Ascending aorta (tissue), 2 donors: ENCODE measurements at places on chromosomes 2 and 18. TPM values are rescaled to one million over a fixed set of nuclear protein-coding genes. Genes with fewer than 3 reads are reported as not detected.
A peak's percentile ranks its signal among the peaks of the same experiment; 100 is the strongest.

The VSNL1 gene
- total RNA-seq, result not detected

DNA sequence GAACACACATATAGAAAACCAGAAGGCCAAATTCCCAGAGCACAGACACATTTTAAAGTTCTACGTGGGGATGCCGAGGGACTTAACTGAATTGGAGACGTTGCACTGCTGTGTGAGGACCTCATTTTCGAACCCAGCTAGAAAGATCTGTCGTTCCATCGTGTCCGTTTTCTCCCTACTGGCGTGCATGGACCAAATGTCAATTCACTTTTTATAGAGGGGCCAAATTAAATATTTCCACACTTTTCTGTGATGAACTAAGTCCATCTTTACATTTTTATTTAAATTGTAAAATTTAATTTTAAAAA lies 692 bp upstream of the TSHZ1 start:
- H3K27ac ChIP-seq, result peak overlapping the region; percentile 97
- H3K4me1 ChIP-seq, result no peaks in the 10 kb centered on the region
- DNase-seq, result no peak
- H3K36me3 ChIP-seq, result no peaks in the 10 kb centered on the region
- no peaks in the 10 kb centered on the region for H3K27me3 ChIP-seq

DNA sequence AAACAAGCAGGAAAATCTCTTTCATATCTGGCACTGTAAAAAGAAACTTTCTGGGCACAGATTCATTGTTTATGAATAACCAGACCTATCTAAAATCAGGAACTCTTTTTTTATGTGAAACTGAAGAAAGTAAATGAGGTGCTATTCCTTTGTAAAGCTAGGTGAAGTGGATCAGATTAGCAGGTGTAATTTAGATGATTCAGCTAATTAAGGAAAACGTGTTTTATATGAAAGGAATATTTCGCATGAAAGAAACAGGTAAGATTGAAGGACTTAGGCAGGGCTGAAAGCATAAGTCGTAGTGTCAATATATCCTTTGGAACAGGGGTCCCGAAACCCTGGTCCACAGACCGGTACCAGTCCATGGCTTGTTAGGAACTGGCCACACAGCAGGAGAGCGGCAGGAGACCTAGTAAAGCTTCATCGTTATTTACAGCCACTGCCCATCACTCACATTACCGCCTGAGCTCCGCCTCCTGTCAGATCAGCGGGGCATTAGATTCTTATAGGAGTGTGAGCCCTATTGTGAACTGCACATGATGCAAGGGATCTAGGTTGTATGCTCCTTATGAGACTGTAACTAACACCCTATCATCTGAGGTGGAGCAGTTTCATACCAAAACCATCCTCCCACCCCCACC lies 20.3 kb upstream of the XIRP2 start:
- no peak for DNase-seq
- no peaks in the 10 kb centered on the region for H3K36me3 ChIP-seq
- H3K4me1 ChIP-seq, result no peaks in the 10 kb centered on the region

The TUBA3E gene
- total RNA-seq, result not detected

The DNER gene
- total RNA-seq, result 1.2 TPM

GRCh38 chr18:35918564-35918963 lies 53.9 kb upstream of the RMP24 start:
- no peaks in the 10 kb centered on the region for H3K36me3 ChIP-seq
- no peaks in the 10 kb centered on the region for H3K27me3 ChIP-seq
- DNase-seq, result no peak
- H3K4me3 ChIP-seq, result no peak overlapping the region
- H3K4me1 ChIP-seq, result no peaks in the 10 kb centered on the region
- H3K27ac ChIP-seq, result no peak overlapping the region

The MYCN gene
- total RNA-seq, result not detected

The REG1A gene
- 0.96 TPM for total RNA-seq

DNA sequence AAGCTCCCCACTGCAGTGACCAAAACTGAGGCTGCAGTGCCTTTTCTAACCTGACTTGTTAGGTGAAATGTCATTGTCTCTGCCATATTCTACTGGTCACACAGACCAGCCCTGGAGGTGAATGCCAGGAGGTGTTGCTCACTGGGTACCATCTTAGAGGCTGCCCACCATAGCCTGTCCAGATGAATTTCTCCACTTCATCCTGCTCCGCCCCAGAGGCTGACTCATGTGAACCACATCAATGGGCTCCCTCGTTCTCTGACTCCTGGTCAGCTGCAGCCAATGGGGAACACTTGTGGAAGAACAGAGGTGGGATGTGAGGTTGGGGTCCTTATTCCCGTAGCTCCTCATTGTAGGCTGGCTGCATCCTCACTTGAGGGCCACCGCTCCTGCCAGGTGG lies 3.4 kb upstream of the NARS1 start:
- H3K4me1 ChIP-seq, result no peaks in the 10 kb centered on the region
- H3K4me3 ChIP-seq, result no peak overlapping the region
- H3K27ac ChIP-seq, result no peak overlapping the region
- DNase-seq, result no peak

- no peak for DNase-seq
- no peak overlapping the region for H3K27ac ChIP-seq
- H3K27me3 ChIP-seq, result no peaks in the 10 kb centered on the region
- H3K4me1 ChIP-seq, result no peaks in the 10 kb centered on the region
- H3K4me3 ChIP-seq, result no peak overlapping the region
Observed at GRCh38 chr18:78692105-78692504, 287.5 kb upstream of the SALL3 start.

The SERPINB11 gene
- not detected for total RNA-seq

The PNO1 gene
- total RNA-seq, result 5.4 TPM

The KLHL14 gene
- total RNA-seq, result not detected

The ATP8B1 gene
- total RNA-seq, result 30.9 TPM

- H3K4me3 ChIP-seq, result no peak overlapping the region
- DNase-seq, result no peak
- H3K27ac ChIP-seq, result no peak overlapping the region
Observed at GRCh38 chr18:26709897-26710296, 155.6 kb downstream of the AQP4 start.

GRCh38 chr18:62717169-62717924 lies 2.0 kb downstream of the PHLPP1 start:
- H3K4me3 ChIP-seq, result peak overlapping the region; percentile 78
- H3K36me3 ChIP-seq, result no peaks in the 10 kb centered on the region
- no peaks in the 10 kb centered on the region for H3K27me3 ChIP-seq
- no peak overlapping the region for H3K27ac ChIP-seq
- H3K4me1 ChIP-seq, result peaks cover 7% of the 10 kb centered on the region
- DNase-seq, result no peak

- H3K36me3 ChIP-seq, result no peaks in the 10 kb centered on the region
- no peak for DNase-seq
- no peak overlapping the region for H3K27ac ChIP-seq
- no peaks in the 10 kb centered on the region for H3K27me3 ChIP-seq
- no peak overlapping the region for H3K4me3 ChIP-seq
- no peaks in the 10 kb centered on the region for H3K4me1 ChIP-seq
Observed at GRCh38 chr2:162017233-162017632, 56.8 kb downstream of the DPP4 start.

DNA sequence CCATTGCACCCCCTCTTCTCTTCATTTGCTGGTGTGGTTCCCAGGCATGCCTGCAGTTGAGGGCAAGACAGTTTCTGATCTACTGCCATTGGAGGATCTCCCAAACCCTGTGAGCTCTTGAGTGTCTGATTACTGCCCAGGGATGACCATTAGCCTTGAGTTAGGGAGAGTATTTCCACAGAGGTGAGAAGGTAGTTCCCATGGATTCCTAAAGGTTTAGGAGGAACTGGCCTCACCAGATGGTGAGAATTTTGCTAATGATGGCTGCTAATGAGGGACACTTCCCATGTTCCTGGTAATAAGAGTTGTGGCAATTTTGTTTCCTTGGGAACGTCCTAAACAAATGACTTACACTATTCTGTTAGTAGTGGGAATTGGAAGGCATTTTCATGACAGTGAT lies 42.5 kb downstream of the PTPRM start:
- no peak overlapping the region for H3K4me3 ChIP-seq
- no peaks in the 10 kb centered on the region for H3K36me3 ChIP-seq
- no peak for DNase-seq
- H3K27me3 ChIP-seq, result no peaks in the 10 kb centered on the region
- H3K27ac ChIP-seq, result peak overlapping the region; percentile 83

The ZSWIM2 gene
- total RNA-seq, result not detected

The CGREF1 gene
- total RNA-seq, result 3.5 TPM

- H3K27ac ChIP-seq, result no peak within 1 kb of the TSS
- H3K27me3 ChIP-seq, result no peaks in the 10 kb centered on the region
- no peak for DNase-seq
- H3K4me3 ChIP-seq, result no peak within 1 kb of the TSS
- H3K4me1 ChIP-seq, result no peaks in the 10 kb centered on the region
- no peaks in the 10 kb centered on the region for H3K36me3 ChIP-seq
Observed at GRCh38 chr2:232539298-232540231, at the start of gene CHRNG. Gene CHRNG (plus strand): TSS chr2:232539692. CDS start chr2:232539748, 56 bp downstream.
